CD4-positive, alpha-beta T cell treated with Interleukin-1 beta for 1 hour (primary cell): ENCODE measurements at places on chromosomes 1 and 21.

GRCh38 chr1:34690269-34690668, 64.6 kb upstream of the GJB5 start:
- no peak for DNase-seq

GRCh38 chr1:26290882-26291261, 11.0 kb downstream of the SH3BGRL3 start:
- DNase-seq: no peak

DNA sequence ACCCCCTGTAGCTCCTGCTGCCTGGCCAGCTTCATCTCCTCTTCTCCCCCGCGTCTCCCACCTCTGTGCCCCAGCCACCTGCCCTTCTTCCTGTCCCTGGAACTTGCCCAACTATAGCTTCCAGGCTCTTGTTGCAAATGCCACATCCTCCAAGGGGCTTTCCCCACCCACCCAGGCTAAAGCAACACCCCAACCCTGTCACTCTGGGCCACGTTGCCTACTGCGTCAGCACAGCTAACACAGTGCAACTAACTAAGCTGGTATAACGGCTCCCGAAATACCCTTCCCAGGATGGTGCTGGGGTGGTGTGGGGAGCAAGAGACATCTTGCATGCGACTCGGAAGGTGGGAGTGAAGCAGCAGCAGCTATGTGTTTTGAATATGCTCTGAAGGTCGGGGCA, 19.7 kb downstream of the CAMK2N1 start:
- no peak for DNase-seq

DNA sequence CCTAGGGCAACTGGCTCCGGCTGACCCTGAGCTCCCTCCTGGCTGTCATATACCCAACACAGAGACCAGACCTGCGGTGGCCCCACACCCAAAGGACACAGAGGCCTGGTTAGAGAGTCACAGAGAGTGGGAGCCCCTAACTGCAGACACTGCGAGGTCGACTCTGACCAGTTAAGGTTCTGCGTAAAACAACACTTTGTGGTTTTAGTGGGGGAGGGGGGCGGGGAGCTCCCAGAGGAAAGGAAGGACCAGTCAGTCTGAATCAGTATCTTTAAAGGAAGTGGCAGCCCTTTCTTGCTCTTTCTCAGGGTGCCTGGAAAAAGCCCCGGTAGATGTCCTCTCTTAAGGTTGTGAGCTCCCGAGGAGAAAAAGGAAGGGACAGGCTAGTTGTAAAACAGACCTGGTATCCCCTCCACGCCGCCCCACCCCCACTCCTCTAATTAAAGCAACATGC, 2.4 kb downstream of the SSBP3 start:
- DNase-seq: no peak

DNA sequence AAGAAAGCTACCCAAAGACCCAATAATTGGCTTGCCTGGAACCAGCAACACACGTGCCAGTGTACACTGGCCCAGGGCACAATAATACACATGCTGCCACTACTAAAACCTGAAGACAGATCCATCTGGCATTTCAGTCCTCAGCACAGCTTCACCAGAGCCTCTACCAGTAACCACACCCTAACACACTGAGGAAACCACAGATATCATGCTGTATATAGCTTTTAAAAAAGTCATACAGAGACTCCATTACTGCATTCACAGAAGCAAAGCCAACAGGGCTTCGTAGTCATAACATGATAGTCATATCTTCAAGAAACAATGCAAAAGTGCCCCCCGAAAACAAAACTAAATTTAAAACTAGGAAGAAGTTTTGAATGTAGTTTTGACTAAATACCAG, 40.6 kb upstream of the NEGR1 start:
- DNase-seq: no peak

- DNase-seq: no peak
Observed at GRCh38 chr1:22643381-22643780, at the start of gene C1QC. Gene C1QC (plus strand): TSS chr1:22643633. CDS start chr1:22644024, 391 bp downstream.

GRCh38 chr1:11328444-11328843, 55.4 kb downstream of the UBIAD1 start:
- DNase-seq: no peak

GRCh38 chr1:201720522-201720844, 108.5 kb upstream of the IPO9 start:
- DNase-seq: no peak
